ENCODE measurements at places on chromosomes 1 and 21.

- DNase-seq: no peak
These were observed 196.1 kb downstream of the AMY1C start for GRCh38 chr1:103945774-103946173.

DNA sequence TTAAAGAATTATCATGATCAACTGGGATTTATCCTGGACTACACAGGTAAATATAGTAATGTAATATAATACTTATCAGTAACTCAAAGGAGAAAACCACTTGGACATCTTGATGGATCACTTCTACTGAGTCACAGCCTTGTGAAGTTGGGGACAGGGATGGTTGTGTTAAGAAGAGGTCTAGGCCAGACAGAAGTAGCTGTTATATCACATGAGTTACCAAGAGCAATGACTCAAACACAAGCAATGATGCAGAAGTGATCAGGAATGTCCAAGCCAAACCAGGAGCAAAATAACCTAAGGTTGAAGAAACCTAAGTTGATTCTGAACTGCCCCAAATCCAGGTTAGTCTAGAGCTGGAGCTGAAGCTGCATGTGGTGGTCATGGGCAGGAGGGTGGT, 424.5 kb upstream of the DAB1 start:
- no peak for DNase-seq

DNA sequence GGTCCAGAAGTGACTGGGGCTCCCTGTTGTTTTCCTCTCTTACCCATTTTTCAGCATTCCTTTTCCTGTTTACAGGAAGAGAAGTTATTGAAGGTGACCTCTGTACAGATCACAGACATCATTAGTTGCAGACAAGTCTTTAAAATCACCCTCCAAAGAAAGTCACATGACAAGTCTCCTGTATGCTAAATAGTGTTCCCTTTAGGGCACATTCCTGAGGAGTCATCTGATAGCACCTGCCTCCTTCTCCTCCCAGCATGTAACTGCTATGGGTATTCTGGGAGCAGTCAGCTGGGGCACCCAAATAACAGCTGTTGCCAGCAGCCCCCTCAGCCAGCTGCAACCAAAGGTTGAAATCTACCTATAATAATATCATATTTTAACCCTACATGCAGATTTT, 200.6 kb downstream of the PTGER3 start:
- DNase-seq: no peak

DNA sequence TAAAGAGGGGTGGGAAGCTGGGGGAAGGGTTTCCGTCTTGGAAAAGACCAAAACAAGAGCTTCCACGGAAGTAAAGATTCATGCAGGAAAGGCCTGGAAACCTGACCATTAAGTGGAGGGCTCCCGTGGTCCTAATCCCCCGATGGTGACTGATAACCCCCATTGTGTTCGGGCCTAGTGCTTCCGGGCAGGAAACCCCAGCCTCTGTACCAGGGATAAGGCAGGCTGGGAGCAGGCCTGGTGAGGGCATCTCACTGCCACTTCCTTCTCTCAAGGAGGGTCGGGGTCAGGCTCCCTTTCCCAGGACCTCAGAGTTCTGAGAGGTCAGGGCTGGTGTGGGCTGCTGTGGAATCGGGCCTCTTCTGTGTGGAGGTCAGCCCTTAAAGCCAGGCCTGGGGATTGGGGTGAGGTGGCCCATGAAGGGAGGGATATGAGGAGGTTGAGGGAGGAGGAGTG, 136.9 kb downstream of the CDC7 start:
- DNase-seq: no peak

DNA sequence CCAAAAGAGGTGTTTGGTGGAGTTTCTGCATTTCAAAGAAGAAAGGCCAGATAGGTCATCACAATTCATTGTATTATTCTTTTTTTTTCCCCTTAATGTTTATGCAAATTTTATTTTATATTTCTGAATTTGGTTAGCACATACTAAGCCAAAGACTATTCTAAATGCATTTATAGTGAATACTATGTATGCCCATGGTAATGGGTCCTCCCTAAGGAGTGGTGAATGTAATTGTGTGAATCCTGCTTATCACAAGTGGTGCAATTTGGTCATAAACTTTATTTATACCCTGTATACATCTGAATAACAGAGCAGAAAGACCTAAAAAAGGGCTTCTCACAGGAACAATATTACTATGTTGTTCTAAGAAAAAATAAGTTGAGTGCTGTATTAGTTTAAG, 99.1 kb downstream of the CD247 start:
- DNase-seq: no peak

- DNase-seq: no peak
These were observed 5.0 kb downstream of the TMEM240 start for GRCh38 chr1:1535201-1536018.

- DNase-seq: peak; percentile 52
These were observed 24.2 kb upstream of the ATP6V1G3 start for GRCh38 chr1:198564716-198565115.

- DNase-seq: no peak
These were observed 81.6 kb downstream of the PDE9A start for GRCh38 chr21:42735061-42735460.

GRCh38 chr1:108628665-108629064, 32.2 kb downstream of the HENMT1 start:
- no peak for DNase-seq

- no peak for DNase-seq
These were observed 4.0 kb downstream of the MT1HL1 start for GRCh38 chr1:237000191-237000590.

DNA sequence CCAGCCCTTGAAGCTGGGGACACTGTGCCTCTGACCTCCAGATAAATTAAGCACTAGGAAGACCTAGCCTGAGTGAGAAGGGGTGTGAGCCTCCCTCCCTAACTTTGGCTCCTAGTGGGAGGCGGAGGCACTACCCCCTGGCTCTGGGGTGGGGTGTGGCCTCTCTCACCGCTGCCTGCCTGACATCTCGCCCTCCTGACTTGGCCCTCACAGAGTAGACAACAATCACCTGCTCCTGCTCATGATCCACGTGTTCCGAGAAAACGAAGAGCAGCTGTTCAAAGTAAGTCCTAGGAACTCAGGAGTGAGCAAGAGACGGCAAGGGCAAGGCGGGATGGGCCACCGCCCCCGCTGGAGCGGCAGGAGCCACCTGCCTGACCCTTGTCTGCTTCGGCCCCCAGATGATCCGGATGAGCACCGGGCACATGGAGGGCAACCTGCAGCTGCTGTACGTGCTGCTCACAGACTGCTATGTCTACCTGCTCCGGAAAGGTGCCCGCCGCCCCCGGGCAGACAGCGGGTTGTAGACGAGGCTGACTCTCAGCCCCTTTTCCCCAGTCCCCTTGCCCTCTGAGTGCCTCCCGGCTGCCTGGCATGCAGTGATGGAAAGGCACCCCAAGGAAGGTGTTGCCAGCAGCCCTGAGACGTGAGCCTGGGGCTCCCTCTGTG, 8.1 kb upstream of the SLC25A34 start:
- no peak for DNase-seq

All from CD4-positive, alpha-beta T cell treated with Interleukin-4 for 4 hours (primary cell).